ENCODE measurements at places on chromosomes 2 and 18.

DNA sequence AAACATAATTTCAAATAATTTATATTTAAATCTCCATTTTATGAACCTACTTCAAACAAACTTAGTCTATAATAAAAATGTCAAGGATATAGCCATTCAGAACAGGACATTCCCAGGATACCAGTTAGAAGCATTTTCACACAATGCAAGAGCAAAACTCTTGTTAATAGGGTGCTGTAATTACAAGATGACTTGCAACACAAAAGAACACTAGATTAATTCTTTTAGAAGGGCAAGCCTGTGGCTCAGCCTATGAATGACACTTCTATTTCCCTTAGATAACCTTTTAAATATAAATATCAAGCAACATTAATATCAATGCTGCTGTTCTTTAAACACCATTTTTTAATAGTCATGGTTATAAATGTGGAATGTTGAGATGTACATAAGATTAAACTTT lies 157.9 kb upstream of the SCN7A start:
- no peak for DNase-seq

GRCh38 chr18:35344736-35345459 lies 678 bp upstream of the ZNF24 start:
- no peak for DNase-seq

- DNase-seq: peak; percentile 45
Measured at GRCh38 chr2:190343536-190344275, at the start of gene INPP1. Gene INPP1, plus strand, starts transcription at chr2:190343589. Its CDS starts 16,514 bp downstream, at chr2:190360103.

- peak; percentile 67 for DNase-seq
Measured at GRCh38 chr2:48694149-48694548, 61.4 kb downstream of the LHCGR start.

DNA sequence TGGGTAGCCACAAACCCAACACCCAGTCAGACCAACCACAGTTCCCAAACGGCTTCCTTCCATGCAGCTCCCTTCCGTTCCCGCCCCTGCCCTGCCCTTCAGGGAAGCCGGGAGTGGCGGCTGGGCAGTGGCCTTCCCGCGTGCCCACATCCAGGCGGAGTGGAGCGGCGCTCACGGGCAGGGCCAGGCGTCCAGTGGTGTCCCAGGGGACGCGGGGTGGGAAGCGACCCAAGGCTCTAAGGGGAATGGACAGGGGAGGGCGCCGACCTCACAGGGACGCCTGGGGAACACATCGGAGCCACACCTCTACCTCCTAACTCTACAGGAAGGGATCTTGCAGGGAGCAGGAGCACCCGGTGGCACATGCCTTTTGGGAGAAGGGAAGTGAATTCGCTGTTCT lies 225.9 kb upstream of the MGAT5 start:
- no peak for DNase-seq

DNA sequence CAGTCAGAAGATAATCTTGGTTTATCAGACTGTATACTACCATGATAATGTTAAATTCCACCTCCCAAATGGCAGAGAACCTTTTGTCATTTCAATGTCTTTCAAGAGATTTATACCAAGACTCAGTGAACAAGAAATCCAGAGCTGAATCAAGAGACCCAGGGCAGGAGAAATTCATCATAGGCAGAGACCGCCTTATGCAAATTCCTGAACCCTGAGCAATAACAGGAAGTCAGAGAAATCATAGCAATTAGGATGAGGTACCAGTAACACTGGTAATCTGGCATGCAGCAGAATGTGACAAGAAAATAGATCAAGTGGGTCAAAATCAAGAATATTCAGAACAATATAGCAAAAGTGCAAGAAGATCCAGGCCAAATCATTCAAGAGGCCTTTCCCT lies 412.4 kb upstream of the LRATD1 start:
- DNase-seq: peak; percentile 2

- DNase-seq: no peak
Measured at GRCh38 chr2:227860221-227860641, 11.2 kb upstream of the DAW1 start.

- DNase-seq: peak; percentile 37
Measured at GRCh38 chr2:44912660-44913059, 28.8 kb upstream of the SIX3 start.

GRCh38 chr18:43382641-43383403 lies 105.5 kb upstream of the SYT4 start:
- DNase-seq: no peak

- no peak for DNase-seq
Measured at GRCh38 chr2:209593930-209594329, 170.1 kb downstream of the MAP2 start.
